ENCODE measurements at places on chromosomes 1 and 21.

DNA sequence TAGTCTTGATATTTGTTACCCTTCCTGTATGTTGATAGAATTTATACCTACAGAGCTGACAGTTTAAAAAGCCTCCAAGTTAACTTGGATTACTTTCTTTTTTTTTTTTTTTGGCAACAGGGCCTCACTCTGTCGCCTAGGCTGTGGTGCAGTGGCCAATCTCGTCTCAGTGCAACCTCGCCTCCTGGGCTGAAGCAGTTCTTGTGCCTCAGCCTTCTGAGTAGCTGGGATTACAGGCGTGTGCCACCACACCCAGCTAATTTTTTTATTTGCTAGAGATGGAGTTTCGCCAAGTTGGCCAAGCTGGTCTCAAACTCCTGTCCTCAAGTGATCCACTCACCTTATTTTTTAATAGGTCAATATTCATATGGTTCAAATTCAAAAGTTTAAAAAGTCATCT lies 32.7 kb downstream of the WDTC1 start:
- DNase-seq, result no peak

- DNase-seq, result no peak
Measured at GRCh38 chr21:14617871-14618270, 71.8 kb upstream of the SAMSN1 start.

DNA sequence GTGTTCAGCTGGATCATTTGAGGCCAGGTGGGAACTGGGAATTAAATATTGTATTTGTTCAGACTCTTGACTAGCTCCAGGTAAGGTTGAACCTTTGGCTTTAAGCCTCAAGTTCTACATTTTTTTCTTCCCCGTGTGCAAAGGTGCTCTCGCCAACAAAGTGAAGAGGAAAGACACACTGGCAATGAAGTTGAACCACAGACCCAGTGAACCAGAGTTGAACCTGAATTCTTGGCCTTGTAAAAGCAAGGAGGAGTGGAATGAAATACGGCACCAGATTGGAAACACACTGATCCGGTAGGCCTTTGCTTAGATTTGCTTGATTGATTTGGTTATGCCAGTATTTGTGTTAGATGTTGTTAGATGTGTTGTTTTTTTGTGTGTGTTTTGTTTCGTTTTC lies 25.5 kb upstream of the RCC1 start:
- DNase-seq, result no peak

DNA sequence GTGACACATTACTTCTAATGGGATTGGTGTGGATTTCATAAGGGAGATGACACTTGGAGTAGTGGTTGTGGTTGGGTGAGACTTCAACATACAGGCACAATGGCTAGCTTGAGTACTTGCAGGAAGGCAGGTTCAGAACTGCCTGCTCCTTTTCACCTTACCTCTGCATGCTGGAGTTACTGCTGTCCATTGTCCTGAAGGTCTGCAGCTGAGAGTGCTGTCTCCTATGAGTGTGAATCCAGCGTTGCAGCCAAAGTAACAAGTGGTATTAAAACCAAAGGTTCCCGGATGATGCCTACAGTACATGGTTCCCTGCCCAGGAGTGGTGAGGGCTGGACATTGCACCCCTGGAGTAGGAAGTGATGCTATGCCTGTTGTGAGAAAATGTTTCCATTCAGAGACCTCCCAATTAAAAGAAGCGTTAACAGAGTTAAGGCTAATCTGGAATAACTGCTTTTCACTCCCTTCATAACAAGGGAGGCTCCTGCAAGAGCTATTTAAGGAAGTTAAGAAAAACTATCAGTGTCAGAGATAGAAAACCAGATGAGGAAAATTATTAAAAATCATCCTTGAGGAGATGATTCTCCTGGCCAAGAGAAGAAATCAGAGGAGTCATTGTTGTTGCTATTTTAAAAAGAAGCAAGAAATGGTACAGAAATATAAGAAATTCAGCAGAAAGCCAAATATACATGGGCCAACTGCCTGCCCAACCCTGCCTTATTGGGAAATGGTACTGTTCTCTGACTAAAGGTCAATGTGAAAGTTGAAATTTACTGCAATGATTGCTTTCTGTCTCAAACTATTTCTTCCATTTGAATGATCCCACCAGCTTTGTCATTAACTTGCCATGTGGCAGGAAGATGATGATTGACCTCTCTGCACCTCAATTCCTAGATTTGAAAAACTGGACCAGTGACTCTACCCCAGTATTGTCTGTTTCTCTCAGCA lies 9.8 kb upstream of the F5 start:
- no peak for DNase-seq

GRCh38 chr1:151294742-151295462 lies 12.8 kb downstream of the ZNF687 start:
- no peak for DNase-seq

DNA sequence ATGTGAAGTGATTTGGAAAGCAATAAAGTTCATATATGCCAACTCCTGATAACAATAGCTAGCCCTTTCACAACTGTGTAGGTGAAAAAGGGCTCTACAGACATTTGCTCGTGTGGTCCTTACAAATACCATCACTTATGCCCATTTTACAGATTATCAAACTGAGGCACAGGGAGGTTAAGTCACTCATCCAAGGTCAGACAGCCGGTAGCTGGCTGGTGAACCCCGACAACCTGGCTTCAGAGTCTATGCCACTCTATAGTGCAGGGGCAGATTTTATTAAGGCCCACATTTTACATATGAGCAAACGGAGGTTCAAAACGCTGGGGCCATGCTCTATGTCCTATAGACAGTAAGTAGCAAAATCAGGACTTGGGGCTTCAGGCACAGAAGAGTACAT lies 280.5 kb downstream of the RRAGC start:
- no peak for DNase-seq

DNA sequence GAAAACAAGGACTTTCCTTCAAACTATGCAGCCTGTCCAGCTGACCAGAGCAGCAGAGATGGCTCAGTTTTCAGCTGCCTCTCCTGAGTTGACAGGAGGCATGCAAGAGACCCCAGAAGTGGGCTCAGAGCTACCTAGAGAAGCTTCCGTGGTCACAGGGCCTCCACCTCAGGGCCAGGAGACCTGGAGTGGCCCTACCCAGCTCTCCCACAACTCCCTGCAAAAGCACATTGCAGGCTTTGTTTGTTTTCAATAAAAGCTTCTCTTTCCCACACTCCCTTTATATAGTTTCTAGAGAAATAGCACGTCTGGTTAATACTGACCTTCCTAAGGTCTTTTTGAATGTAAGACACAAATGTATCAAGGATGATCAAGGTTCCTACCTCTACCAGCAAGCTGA lies 40.1 kb downstream of the RRAGC start:
- DNase-seq, result no peak

DNA sequence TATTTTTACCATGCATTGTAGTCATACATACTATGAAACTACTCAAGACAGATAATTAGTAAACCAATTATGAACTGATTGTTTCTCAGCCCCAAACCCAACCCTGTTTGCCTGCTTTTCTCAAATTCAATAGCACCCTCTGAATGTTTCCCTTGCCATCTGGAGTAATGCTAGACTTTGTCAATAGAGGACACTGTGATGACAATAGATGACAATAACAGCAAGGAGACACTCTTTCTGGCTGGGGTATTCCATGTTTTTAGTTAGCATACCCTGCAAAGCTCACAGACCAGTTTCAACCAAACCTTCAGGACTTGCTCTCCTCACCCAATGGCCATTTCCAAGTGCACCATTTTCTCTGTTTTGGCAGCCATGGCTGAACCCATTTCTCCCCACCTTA lies 108.5 kb upstream of the LRRC7 start:
- DNase-seq, result no peak

GRCh38 chr1:211652371-211652770 lies 23.1 kb downstream of the NEK2 start:
- DNase-seq, result no peak

Data from T-helper 9 cell (primary cell).